ENCODE measurements at places on chromosomes 3 and 15. TPM values are rescaled to one million over a fixed set of nuclear protein-coding genes. Genes with fewer than 3 reads are reported as not detected.

ENTPD3 gene
- polyA plus RNA-seq: 1.8 TPM

PTX3 gene
- 6.3 TPM for polyA plus RNA-seq

SERINC4 gene
- 0.25 TPM for polyA plus RNA-seq

PRTG gene
- 12.5 TPM for polyA plus RNA-seq

DNA sequence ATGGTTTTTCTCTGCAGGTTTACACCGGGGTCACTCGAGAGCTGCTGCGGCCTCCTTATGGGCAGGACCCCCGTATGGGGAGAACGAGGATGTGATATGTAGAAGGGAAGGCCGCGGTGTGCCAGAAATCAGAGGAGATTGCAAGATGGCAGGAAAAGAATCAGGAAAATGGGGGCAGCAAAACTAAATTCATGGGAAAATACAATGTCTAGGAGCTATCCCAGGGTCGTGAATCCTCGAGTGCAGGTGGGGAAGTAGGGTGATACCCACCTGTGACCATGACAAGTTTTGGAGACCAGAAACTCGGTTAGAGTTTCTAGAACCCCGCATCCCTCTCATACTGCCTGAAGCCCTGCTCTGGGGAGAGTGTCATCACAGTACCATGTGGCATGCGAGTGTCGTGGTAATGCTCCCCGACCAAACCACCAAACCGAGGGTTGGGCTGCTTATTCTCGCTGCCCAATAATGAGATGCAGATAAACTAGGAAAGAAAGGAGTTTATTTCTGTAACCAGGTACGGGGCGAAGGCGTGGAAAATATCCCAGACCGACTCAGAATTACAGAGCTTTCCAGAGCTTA, 781 bp downstream of the TRNT1 start:
- no peak for DNase-seq

EPHA3 gene
- polyA plus RNA-seq: 3.8 TPM

GRCh38 chr3:97822359-97822775, 556 bp downstream of the CRYBG3 start:
- DNase-seq: peak; percentile 45

AMOTL2 gene
- 94.7 TPM for polyA plus RNA-seq

GRCh38 chr3:69324362-69325025, 61.4 kb downstream of the FRMD4B start:
- DNase-seq: no peak

- no peak for DNase-seq
These were observed 3.7 kb upstream of the CNTN4 start for GRCh38 chr3:2094941-2095340.

- DNase-seq: no peak
These were observed 12.8 kb upstream of the SH3BP5 start for GRCh38 chr3:15345066-15345607.

GRCh38 chr3:5250467-5251195, 63.1 kb downstream of the EDEM1 start:
- no peak for DNase-seq

ANKRD34C gene
- 0.06 TPM for polyA plus RNA-seq

DNA sequence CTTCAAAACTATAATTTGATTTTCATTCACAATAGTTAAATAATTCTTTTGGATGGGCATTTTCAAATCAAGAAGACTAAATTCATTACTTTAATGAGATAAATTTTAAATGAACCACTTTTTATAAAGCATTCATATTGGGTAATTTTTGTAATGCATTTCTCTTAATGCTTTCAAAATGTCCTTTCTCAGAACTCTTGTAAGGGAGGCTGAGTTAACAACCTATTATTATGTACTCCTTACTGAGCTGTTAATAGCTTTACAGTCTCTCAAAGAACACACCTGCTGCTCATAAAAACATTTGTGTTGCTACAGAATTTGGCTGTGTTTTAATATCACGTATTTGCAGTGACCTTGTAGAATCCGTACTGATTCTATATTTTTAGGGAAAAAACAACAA, 334.0 kb upstream of the ARL6 start:
- DNase-seq: no peak

RPS17 gene
- 2,548 TPM for polyA plus RNA-seq

SLC6A11 gene
- 0.31 TPM for polyA plus RNA-seq

- no peak for DNase-seq
These were observed 17.8 kb downstream of the PDCD10 start for GRCh38 chr3:167716920-167717319.

DNA sequence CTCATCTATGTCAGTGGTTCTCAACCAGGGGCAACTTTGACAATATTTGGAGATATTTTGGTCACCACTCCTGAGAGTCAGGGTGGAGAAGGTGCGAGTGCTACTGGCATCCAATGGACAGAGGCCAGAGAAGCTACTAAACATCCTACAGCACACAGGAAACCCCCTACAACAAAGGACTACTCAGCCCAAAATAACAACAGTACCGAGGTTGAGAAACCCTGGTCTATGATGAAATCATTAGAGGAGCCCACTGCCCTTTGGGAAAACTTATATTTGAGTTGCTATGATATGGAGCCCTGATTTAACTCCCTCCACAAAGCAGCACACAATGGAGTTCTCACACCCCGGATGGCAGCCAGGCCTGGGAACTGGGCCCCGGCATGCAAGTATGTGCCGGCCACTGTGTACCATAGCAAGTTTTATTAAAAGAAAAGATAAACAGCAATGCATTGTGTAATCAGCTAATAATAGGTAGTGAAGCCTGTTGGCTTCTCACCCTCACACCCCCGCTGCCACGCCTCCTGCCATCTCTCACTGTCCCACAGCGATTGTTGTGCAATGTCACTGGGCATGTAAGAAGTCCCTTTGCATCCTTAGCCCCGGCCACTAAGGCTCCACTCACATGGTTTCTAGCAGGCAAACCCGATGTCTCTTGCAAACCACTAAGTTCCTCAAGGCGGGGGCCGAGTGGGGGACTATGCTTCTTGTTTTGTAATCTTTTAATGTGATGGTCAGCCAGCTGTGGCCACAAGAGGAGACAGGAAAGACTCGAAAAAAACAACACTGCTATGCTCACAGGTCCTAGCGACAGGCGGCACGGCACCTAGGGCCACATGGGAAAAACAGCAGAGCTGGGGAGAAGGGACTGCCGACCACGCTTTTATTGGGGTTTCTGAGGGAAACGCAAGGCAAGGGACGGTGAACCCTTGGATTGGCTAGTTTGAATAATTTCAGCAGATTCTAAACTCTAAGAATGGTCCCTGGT, 110.0 kb downstream of the AQP9 start:
- no peak for DNase-seq

DNA sequence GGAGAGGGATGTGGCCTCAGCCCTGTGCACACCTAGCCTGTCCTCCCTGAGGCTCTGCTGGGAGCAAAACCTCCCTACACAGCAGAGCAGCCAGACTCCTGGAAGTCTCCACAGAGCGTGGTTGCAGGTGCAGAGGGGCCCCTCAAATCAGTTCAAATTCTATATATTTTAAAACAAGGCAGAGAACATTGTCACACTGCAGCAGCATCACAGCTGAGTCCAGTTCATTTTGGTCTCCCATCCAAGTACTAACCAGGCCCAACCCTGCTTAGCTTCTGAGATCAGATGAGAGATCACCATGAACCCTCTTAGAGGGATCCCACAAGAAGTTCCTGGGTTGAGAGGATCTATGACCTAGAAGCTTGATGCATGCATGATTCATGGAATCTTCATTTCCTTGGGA, 331.0 kb upstream of the RGMA start:
- no peak for DNase-seq

DNA sequence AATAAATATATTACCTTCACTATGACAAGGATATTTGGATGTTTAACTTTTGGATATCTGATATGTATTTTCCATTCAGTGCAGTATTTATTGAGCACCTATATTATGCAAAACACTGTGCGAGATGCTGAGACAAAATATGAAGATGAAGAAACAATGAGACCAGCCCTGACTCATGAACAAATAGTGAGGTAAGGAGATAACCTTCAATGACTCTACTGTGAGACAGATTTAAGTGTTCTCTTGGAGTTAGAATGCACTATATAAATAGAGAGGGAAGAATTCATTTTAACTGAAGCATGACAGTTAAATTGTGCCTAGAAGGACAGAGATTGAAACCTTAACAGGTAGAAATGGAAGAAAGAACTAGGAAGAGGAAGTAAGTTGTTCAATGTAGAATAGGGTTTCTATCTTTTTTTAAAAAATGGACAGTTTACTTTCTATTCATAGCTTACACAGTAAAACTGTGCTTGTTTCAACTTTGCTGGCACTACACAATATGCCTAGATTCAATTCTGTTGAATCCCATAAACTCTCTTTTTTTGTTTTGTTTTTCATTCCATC, 124.2 kb downstream of the ZBTB20 start:
- no peak for DNase-seq

DNA sequence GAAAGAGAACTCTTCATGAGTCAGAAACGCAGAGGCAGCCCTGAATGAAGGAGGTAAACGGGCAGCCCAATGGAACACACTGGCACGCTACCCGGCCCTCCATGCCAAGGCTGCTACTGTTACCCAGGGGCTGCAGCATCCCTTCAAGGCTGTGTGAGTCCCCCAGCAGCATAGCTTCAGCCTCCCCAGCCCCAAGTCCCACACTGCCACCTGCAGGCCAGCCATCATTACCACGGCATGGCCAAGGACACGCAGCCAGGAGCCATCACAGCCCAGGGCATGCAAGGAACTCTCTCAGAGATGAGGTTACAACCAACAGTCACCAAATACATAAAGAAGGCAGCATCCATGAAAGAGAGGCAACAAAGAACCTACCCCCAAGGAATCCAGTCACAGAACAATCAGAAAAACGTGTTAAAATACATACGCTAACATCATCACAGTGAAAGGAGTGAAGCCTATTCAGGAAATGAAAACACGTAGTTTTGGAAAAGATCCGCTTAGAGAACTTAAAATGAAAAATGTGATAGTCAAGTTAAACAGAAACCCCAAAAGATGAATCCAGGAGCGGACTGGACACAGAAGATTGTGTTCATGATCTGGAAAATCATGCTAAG, 22.4 kb downstream of the PLA2G4F start:
- no peak for DNase-seq

MGLL gene
- 23.7 TPM for polyA plus RNA-seq

- DNase-seq: no peak
These were observed 13.2 kb upstream of the STAB1 start for GRCh38 chr3:52481819-52482521.

TMEM108 gene
- 1.9 TPM for polyA plus RNA-seq

GRCh38 chr3:24416224-24416623, 78.4 kb downstream of the THRB start:
- DNase-seq: no peak

SPATA12 gene
- 0.31 TPM for polyA plus RNA-seq

MYRIP gene
- polyA plus RNA-seq: 1.9 TPM

- DNase-seq: no peak
These were observed 32.1 kb downstream of the OXSM start for GRCh38 chr3:25821746-25822573.

PPP4R2 gene
- 85.9 TPM for polyA plus RNA-seq

GPR176 gene
- polyA plus RNA-seq: 16.4 TPM

DNA sequence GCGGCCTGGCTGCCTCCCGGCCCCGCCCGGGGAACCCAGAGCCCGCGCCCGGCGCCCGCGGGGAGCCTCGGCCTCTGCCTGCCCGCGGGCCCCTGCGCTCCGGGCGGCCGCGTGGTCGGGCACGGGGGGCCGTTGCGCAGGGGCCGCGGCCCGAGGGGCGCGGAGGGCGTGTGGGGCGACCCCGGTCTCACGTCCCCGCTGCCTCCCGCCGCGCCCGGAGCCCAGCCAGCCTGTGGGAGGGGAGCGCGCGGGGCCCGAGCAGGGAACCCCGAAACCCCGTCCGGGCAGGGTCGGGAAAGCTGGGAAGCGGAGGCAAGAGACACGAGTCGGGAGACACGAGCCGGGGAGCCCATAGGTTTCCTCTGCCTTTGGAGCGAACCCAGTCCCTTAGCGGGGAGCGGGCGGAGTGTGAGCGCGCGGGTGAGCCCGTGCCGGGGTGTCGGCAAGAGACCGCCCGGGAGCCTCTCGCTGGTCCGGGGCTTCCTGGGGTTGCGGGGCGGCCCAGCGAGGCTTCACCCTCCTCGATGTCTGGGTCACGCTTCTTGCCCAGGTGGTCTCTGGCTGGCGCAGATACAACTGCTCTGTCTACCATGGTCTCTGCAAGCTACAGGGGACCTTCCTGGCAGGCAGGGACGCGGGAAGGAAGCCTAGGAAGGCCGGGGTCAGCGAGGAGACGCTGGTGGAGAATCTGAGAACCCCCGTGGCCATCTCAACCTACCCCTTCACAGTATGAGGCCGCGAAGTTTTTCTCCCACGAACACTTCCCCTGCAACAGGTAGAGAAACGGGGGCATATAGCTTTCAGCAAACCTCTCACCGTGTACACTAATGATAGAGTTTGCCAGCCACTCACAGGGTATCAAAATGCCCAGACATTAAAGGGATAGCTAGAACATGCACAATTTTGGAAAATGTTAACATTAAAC, 586 bp downstream of the LRRK1 start:
- DNase-seq: no peak

DNA sequence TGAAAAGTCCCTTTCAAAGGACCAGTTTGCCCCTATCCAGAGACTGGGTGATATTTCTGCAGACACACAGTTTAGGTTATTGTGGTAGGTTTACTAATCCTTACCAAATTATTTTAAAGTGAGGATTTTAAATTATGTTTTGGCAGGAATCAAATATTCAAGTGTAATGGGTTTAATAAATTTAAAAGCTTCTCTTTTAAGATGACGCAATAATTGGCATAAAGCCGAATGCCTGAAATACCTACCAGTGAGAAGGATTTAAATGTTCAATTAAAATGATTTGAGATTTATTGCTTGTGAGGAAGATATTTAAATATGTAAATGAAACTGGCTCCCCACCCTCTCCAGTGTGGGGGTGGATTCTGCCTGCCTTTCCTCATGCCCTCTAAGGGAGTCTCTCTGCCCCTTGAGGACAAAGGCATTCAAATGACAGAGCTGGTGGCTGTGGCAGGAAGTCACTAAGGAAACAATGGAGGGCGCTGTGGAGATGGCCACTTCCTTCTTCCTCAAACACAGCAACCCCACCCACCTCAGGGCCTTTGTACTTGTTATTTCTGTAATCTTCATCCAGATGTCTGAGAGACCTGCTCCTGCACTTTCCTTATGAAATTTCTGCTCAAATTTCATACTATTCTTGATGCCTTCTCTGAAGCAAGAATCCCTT, 131.7 kb downstream of the TNIK start:
- DNase-seq: no peak

All from renal pelvis (tissue), 12 donors.